ENCODE measurements at places on chromosomes 5 and 9.

DNA sequence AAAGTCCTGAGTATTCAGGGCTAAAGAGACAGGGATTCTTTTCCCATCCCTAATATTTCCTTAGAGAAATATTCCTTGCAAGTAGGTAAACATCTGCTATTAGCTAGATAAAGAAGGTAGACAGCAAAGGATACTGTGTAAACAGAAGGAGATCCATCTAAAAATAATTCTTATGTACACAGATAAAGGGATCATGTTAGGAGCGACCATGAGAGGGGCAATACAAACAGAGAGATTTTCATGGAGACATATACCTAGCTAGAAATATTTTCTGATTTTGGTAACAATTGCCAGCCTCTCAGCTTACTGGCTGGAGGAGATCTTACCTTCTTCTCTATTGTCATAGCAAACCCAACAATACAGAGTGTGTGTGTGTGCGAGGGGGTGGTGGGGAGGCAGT lies 184.6 kb upstream of the DMAC1 start:
- DNase-seq = no peak

DNA sequence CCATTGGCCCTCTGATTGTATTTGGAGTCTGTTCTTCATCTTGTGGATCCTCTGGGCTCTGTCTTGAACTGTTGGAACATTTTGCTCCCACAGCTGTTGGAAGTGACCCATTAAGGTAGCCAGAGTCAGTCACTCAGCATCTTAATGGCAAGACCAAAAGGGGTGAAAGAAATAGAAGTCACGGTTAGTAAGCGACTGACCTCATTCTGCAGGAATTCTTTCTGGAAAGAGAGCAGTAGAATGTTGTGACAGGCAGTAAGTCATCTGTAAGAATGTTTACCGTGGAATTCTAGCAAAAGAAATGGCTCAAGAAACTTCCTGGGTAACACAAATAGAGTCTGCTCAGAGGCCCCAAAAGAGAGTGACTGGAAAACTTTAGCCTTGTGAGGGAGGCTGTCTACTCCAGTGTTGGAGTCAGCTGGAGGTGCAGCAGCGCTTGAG lies 28.6 kb upstream of the TNC start:
- no peak for DNase-seq

- DNase-seq = no peak
Observed at GRCh38 chr5:10401498-10401897, 40.2 kb upstream of the ROPN1L start.

- no peak for DNase-seq
Observed at GRCh38 chr5:462051-462481, 19.1 kb downstream of the EXOC3 start.

DNA sequence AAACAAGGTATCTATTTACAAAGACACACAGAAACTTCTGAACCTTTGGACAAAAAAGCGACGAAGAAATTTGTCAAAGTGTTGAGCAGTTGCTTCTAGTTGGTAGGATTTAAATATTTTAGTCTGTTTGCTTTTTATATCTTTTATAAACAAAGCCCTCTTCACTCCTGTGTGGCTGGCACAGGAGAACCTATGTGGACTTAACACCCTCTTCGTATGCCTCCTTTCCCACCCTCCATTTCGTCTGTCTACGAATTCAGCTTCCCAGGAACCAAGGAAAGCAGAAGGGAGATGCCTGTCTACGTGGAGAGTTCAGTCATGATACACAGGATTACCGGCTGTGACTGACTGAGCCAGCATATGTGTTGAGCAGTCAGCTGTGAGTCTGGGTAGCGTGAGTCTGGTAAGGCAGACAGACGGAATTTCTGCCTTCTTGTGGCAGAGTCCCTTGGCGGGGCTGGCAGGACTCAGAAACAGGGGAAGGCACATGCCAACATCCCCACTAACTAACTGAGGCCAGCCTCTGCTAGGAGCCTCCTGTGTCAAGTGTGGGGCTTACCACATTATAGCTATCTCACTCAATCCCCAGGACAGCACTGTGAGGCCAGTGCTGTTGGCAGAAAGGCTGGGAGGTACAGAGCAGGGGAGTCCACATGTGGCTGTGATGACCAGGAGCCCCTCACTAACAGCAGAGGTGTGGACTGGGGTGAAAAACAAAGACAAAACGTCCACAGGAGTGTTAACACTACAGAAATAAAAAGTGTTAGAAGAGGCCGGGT lies 13.9 kb upstream of the ZFP62 start:
- no peak for DNase-seq

DNA sequence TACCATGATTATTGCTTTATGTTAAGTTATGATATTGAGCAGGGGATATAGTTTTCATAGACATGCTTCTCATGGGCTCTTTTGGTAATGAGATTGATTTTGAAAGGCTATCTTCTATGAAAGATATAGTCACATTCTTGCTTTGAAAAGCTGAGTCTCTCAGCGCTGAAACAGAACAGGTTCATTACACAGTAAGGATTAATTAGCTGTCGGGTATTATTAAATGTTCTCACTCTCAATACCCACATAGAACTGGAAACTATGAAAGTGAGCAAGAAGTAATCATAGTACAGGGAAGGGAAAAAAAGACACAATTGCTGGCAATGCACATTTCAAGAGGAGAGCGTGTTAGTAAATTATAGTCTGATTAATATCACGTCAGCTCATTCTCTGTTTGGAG lies 171.6 kb upstream of the GPR151 start:
- DNase-seq = no peak

DNA sequence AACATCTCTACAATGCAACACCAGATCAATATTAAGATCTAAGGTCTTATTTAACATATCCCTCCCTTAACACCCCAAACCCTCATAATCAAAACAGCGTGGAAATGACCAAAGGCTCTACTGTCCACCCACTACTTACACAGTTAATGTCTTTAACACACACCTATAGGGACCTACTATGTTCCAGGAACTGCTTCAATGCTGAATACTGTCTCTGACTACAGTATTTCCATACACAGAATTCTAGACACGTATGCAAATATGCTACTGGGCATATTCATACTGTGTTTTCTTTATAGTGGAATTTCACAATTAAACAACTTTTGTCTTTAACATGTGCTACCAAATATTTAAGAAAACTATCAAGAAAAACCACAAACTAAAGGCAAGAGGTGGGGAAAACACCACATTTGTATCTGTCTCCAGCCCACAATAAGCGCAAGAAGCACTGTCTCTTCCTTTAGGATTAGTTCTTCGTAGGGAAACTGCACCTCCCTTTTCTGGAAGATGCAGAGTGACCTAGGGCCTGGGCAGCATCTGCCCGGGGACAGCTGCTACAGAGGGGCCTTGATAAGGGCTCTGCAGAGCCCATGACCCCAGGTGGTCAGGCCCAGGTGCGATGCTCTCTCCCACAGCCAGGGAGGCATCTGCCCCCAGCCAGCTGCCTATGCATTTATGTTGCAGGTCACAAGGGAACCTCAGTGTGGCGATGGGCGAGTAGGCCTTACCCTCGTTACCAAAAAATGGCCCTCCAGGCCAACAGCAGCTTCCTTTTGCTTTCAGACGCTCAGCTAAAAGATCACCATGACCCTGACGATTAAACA lies 55.2 kb downstream of the PSMB7 start:
- no peak for DNase-seq

GRCh38 chr5:72938206-72938605 lies 17.6 kb upstream of the FCHO2 start:
- no peak for DNase-seq

GRCh38 chr5:131276072-131276471 lies 12.2 kb downstream of the CDC42SE2 start:
- DNase-seq = no peak

- no peak for DNase-seq
Observed at GRCh38 chr9:76099516-76099915, 209.0 kb downstream of the PCSK5 start.

DNA sequence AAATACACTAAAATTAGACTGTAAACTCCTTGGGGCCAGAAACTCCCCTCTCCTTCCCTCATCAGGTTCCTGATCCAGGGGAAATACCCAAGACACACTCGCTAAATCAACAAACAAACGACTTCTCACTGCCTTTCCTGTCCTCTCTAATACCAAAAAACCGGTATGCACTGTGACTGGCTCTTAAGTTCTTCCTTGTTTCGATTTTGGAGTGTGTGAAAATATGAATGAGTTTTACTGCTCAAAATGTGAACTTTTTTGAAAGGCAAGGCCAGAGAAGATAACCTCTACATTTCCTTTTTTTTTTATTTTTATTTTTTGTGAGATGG lies 81.1 kb upstream of the EPB41L4B start:
- DNase-seq = no peak

- no peak for DNase-seq
Observed at GRCh38 chr5:135377751-135378680, 21.0 kb downstream of the MACROH2A1 start.

DNA sequence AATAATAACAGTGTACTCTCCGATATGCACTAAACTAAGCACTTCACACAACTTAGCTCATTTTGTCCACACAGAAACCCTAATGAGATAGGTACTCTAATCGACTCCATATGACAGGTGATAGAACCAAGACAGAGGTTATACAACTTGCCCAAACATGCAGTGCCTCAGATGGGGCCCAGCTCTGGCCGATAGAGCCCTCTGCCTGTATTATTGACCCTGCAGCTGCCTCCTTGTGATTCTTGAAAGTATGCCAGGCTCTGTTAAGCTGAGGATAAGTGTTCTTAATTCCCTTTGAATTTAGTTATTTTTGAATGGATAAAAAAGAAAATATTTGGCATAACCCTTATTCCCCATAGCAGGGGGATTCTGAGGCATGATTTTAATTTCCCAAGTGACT lies 78.5 kb downstream of the HMHB1 start:
- DNase-seq = no peak

DNA sequence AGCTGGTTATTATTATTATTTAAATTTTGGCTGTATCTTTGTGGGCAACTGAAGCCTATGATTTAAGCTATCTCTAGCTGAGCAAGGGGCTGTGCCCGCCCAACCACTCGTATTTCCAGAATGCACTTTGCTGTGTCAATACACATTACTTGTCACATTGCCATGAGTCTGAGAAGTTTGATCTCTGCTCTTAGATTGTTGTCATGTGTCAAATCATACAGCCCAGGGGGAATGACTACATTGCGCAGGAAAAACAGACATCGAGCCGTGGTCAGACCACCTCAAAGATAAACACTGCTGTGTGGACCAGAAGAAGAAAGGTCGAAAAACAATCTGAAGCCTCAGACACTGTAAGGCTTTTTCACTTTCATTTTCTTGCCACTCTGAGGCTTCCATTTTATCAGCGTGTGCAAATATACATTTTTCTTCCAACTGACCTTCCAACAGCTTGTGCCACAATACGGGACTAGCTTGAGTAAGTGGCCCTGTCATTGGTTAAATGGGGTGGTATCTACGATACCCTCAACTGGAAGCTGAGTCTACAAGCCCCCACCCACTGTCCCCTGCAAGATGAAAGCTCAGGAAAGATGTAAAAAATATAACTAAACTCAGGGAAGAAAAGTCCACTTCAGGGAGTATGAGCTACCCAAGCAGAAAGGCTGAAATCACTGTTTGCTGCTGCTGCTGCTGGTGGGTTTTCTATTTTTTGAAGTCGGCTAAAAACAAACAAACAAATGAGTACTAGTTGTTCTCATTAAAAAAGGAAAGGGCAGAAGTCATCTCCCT lies 603.0 kb downstream of the BNC2 start:
- no peak for DNase-seq

DNA sequence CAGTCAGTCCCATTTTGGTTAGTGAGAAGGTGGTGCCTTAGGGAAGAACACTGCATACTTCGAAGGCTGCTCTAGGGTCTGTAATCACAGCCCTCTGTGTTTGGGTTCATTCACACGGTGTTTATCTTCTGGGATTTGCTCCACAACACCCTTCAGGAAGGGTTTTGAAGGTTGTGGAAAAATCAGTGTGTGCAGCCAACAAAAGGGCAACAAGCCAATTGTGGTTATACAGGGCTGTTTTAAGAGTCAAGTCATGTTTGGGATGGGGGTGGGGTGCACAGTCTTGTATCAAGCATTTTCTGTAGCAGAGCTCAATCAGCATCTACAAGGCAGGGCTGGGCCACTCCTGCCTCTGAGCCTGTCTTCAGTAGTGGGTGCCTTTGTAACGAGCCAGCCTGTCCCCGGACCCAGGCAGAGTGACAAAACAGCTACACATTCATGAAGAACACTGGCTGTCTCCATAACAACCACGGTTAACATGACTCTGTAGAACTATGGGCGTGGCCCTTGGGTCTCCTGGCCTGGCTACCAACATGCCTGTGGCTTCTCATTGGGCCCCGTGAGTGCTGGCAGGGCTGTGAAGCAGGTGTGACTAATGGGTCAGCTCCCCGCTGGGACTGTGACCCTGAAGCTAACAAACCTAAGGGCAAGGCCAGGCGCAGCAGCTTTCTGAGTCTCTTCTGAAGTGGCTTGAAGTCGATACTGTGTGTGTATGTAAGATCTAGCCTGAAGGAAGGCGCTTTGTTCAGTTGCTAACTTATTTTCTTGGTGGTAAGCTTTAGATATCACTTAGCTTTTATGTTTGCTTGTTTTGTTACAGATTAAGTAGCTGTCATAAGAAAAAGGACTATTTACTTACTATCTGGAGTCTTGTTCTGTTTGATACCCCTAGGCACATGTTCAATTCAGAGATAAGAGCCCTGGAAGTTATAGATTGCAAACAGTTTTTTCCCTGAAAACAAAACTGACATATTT lies 27.9 kb upstream of the GOLM1 start:
- DNase-seq = no peak

- no peak for DNase-seq
Observed at GRCh38 chr5:133754575-133755169, 142.3 kb upstream of the FSTL4 start.

GRCh38 chr5:138824924-138825863 lies 49.9 kb downstream of the LRRTM2 start:
- DNase-seq = no peak

- DNase-seq = no peak
Observed at GRCh38 chr5:144102979-144103378, 67.5 kb downstream of the YIPF5 start.

DNA sequence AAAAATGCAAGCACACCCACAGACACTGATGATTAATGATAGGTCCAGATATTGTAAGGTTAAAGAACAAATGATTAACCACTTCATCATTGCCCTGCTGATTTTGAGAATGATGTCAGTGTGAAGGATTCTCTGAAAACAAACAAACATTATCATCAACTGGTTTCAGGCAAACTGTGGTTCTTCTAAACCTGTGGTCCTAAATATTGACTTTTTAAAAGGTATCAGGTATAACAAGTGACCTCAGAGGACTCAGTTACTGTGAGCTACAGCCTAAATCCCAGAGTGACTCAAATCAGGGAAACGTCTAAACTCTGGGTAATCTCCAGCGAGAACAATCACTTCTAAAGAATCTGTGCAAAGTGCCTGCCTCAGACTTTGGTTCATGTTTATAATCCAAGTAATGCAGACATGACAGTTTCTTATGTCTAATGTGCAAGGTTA lies 172.3 kb upstream of the CDH6 start:
- no peak for DNase-seq

- DNase-seq = no peak
Observed at GRCh38 chr5:58717303-58718007, 134.6 kb downstream of the RAB3C start.
